Suprapubic skin (tissue), 4 donors: ENCODE measurements at places on chromosomes 2 and 18. TPM values are rescaled to one million over a fixed set of nuclear protein-coding genes. Genes with fewer than 3 reads are reported as not detected.

The TFCP2L1 gene
- total RNA-seq, result 33.5 TPM

The IL18R1 gene
- 0.89 TPM for total RNA-seq

The TGFA gene
- 19.2 TPM for total RNA-seq

The BCL11A gene
- total RNA-seq, result 222 TPM

The BOLL gene
- not detected for total RNA-seq

DNA sequence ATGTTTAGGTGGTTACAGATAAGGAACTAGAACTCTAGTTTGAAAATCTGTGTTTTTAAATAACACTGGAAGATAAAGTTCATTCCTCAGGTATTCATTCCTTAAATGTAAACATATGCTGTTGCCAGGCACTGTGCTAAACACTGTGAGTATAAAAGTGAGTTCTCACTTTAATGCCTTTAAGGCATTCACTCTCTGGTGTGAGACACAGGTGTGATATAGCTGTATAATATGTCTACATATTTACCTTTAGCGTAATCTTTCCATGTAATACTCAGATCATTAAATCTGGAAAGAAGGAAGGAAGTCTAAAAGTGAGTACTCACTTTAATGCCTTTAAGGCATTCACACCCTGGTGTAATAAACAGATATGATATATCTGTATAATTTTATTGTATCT lies 472.6 kb downstream of the PARD3B start:
- no peak overlapping the region for H3K4me3 ChIP-seq
- H3K4me1 ChIP-seq, result no peaks in the 10 kb centered on the region
- no peak for DNase-seq
- no peaks in the 10 kb centered on the region for H3K27me3 ChIP-seq

DNA sequence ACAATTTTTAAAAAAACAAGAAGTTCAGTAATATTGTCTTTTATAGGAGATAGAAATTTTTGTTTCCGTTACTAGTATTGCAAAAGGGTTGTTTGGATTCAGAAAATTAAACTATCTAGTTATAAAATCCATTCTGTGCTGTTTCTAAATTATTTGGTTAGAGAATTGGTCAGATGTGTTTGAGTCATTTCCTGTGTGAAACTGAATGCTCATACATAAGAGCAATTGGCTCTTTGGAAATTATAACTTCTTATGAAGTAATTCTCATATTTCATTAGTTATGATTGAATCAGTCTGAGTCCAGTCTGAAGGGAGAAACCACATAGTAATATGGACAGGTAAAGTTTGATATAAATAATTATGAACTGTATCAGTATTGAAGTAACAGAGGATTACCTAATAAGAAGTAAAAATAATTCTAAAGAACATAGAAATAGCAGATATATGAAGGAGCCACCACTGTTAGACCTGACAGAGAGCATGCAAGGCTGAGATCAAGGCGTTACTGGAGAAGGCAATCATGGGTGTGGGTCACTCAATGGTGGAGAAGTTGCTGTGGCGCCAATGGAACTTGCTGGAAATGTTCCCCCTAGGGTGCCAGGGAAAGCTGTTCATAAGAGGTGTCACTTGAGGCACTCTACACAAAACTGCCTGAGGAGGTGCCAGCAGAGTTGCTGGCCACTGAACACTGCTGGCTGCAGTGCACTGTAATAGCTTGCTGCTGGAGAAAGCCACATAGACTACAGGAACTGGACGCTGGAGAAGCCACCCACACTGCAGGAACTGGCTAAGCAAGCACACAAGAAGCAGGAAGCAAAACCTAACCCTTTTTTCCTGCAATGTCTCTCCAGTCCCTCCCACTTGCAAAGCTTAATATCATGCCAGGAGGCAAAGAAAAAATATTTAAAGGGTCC lies 18.0 kb upstream of the FAP start:
- H3K4me3 ChIP-seq, result no peak overlapping the region
- no peaks in the 10 kb centered on the region for H3K27me3 ChIP-seq
- DNase-seq, result no peak
- H3K36me3 ChIP-seq, result peaks cover 7% of the 10 kb centered on the region
- peaks cover 17% of the 10 kb centered on the region for H3K4me1 ChIP-seq

DNA sequence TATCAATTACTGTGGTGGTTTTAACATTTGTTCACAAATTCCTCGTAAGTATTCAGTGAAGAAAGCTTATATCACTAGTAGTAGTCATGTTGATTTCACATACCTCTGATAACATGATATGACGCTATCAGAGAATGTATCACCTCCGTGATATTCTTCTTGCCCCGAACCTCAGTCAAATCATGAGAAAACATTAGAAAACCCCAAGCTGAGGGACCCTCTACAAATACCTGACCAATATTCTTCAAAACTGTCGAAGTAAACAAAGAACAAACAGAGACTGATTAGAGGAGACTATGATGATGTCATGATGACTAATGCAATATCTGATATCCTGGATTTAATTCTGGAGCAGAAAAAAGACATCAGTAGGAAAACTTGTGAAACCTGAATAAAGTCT lies 85.6 kb upstream of the SPOPL start:
- peaks cover 3% of the 10 kb centered on the region for H3K4me1 ChIP-seq
- H3K27ac ChIP-seq, result no peak overlapping the region
- no peaks in the 10 kb centered on the region for H3K36me3 ChIP-seq
- no peaks in the 10 kb centered on the region for H3K27me3 ChIP-seq
- no peak overlapping the region for H3K4me3 ChIP-seq
- DNase-seq, result no peak

DNA sequence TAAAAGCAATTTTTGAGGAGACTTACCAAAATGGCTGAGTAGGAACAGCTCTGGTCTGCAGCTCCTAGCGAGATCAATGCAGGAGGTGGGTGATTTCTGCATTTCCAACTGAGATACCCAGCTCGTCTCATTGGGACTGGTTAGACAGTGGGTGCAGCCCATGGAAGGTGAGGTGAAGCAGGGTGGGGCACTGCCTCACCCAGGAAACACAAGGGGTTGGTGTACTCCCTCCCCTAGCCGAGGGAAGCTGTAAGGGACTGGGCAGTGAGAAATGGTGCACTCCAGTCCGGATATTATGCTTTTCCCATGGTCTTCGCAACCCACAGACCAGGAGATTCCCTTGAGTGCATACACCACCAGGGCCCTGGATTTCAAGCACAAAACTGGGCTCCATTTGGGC lies 419.0 kb downstream of the NUP35 start:
- H3K4me3 ChIP-seq, result no peak overlapping the region
- no peaks in the 10 kb centered on the region for H3K36me3 ChIP-seq

GRCh38 chr2:101770726-101771125 lies 73.2 kb downstream of the MAP4K4 start:
- no peak overlapping the region for H3K27ac ChIP-seq
- no peak for DNase-seq
- no peak overlapping the region for H3K4me3 ChIP-seq
- H3K27me3 ChIP-seq, result no peaks in the 10 kb centered on the region
- H3K4me1 ChIP-seq, result peaks cover 46% of the 10 kb centered on the region

GRCh38 chr2:217816396-217816869 lies 186.4 kb downstream of the TNS1 start:
- no peak overlapping the region for H3K27ac ChIP-seq
- no peak for DNase-seq
- H3K36me3 ChIP-seq, result peaks cover 83% of the 10 kb centered on the region
- H3K27me3 ChIP-seq, result no peaks in the 10 kb centered on the region

DNA sequence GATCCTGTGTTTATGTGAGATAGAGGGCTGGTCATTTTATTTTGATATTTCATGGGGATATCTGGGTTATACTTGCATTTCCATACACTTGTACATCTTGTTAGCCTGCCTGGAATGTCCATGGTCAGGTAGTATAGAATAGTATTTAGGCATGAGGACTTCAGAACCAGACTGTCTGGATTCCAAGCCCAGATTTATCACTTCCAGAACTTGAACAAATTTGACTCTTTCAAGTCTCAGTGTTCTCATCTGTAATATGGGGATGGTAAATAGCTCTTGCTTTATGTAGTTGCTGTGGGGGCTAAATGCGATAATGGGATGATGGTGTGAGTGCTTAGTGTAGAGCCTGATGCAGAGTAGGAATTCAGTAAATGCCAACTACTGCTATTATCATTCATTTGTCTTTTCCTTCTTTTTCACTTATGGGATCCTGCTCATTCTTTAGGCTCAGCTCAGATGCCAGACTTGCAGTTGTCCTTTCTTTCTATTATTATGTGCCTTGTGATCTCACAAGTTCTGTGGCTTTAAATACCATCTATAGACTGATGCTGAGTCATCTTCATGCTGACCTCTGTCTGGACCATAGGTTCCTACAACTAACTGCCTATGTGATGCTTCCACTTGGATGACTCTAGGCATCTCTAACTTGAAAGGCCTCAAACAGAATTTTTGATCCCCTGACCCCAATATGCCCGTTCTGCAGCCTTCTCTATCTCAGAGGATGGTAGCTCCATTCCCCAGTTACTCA lies 67.4 kb downstream of the POLE4 start:
- H3K4me1 ChIP-seq, result no peaks in the 10 kb centered on the region
- H3K27me3 ChIP-seq, result no peaks in the 10 kb centered on the region
- H3K36me3 ChIP-seq, result no peaks in the 10 kb centered on the region
- no peak overlapping the region for H3K4me3 ChIP-seq
- no peak for DNase-seq

DNA sequence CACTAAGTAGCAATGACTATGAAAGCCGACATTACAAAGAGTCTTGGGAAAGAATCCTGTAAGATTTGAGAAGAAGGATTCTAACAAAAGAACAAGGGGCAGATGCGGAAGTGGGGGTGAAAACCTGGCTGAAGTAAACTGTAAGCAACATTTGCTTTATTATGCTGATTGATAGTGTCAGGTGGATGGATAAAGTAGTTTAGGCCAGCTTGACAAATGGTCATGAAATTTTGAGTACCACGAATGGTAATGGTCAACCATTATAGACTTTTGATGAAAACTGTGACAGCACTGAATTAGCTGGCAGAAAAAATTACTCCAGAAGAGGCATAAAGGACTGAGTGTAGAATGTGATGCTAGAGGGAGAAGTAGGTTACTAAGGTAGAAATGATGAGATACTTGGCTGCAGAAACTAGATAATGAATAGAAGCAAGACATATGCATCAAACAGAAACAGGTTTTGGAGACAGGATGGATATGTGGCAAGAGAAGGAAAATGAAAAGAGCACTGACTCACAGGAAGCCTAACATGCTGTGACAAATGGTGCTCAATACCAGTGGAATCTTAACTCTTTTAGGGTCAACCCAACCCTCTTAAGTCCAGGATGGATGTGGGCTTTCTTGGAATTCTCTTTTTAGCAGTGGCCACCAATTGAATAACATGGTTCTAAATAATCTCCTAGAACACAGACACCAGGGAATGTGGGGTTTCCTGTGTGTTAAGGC lies 6.8 kb downstream of the THUMPD2 start:
- H3K27ac ChIP-seq, result no peak overlapping the region
- H3K4me3 ChIP-seq, result no peak overlapping the region
- peaks cover 22% of the 10 kb centered on the region for H3K4me1 ChIP-seq
- DNase-seq, result no peak
- H3K36me3 ChIP-seq, result peaks cover 16% of the 10 kb centered on the region

DNA sequence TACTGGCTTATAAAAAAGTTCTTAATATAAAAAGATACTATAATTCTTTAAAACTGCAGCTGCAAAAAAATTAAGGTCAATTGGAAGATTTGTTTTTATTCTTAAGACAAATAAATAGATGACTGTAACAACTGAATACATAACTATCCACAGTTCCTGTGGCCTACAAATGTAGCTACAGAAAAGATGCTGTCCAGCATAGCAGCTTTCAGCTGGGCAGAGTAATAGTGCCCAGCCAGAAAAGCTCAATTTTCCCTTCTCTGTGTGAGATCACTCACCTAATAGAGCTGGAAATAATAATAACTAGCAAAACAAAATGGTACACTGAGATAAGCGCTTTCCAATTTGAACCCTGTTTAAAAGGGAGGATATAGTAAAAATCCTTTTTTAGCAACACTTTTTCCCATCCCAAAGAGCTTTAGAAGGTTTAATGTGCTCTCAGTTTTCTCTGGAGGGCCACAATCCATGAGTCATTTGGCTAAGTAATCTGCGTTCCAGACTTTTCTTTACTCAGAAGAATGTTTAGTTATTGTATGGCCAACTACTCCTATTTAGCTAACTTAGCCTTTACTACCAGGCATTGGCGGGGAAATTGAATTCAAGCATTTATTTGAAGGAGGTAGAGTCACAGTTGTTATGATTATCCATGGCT lies 158.1 kb upstream of the SLC39A10 start:
- H3K27ac ChIP-seq, result no peak overlapping the region
- no peaks in the 10 kb centered on the region for H3K27me3 ChIP-seq
- H3K4me3 ChIP-seq, result no peak overlapping the region
- DNase-seq, result no peak

- peak overlapping the region; percentile 50 for H3K27ac ChIP-seq
- no peak overlapping the region for H3K4me3 ChIP-seq
- DNase-seq, result peak; percentile 41
- no peaks in the 10 kb centered on the region for H3K4me1 ChIP-seq
These were observed 100.3 kb upstream of the MBOAT2 start for GRCh38 chr2:9103663-9104277.

- no peaks in the 10 kb centered on the region for H3K4me1 ChIP-seq
- no peak for DNase-seq
- no peak overlapping the region for H3K4me3 ChIP-seq
- H3K27ac ChIP-seq, result no peak overlapping the region
- no peaks in the 10 kb centered on the region for H3K27me3 ChIP-seq
These were observed 859.1 kb upstream of the GCFC2 start for GRCh38 chr2:76569819-76570218.
